Fibroblast of skin of right biceps (primary cell): ENCODE measurements at places on chromosomes 6 and 20.

DNA sequence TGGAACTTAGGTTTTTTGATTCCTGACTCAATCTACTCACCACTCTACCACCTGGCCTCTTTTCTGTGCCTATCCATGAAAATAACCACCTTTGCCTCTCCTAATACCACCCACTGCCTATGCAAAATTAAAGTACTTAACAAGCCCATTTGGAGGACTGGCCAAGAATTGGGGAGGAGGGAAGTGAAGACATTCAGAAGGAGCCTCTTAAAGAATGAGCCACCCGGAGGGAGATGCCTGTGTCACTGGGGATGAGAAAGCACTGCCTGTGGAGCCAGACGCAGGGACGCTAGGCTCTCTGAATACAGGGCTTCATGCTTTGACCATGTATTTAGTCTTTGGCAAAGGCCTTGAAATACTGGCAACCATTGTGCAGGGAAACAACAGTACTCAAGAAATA is 40.0 kb upstream of the MRPS10 start:
- DNase-seq = no peak

DNA sequence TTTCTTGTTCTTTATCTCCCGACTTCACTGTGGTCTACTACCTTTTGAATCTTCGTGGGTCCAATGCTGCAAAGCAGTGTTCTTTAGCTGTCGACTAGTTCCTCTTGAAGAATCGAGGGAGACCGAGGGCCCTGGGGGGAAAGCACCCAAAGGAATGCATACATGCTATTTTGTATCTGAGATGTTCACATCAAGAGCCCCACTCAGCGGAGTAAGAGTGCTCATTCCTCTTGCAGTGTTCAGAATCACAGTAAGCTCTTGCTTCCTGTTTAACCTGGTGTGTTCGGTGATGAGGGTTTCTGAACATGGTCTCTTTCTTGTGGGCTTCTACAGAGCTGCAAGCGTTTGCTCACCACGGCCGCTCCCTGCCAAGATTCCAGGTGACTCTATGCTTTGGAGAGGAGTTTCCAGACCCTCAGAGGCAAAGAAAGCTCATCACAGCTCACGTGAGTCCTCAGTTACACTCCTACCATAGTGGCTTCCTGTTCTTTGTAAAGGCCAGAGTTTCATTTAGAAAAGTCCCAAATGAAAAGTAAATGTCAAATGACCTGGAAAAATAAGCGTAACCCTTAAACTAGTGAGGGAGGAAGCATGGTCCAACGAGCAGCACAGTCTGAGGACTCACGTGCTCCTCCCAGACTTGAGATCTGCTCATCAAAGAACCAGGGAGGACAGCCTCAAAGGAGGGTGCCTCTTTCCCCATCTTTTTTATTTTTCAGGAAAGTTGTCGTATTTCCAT is 13.3 kb downstream of the IRF4 start:
- no peak for DNase-seq

DNA sequence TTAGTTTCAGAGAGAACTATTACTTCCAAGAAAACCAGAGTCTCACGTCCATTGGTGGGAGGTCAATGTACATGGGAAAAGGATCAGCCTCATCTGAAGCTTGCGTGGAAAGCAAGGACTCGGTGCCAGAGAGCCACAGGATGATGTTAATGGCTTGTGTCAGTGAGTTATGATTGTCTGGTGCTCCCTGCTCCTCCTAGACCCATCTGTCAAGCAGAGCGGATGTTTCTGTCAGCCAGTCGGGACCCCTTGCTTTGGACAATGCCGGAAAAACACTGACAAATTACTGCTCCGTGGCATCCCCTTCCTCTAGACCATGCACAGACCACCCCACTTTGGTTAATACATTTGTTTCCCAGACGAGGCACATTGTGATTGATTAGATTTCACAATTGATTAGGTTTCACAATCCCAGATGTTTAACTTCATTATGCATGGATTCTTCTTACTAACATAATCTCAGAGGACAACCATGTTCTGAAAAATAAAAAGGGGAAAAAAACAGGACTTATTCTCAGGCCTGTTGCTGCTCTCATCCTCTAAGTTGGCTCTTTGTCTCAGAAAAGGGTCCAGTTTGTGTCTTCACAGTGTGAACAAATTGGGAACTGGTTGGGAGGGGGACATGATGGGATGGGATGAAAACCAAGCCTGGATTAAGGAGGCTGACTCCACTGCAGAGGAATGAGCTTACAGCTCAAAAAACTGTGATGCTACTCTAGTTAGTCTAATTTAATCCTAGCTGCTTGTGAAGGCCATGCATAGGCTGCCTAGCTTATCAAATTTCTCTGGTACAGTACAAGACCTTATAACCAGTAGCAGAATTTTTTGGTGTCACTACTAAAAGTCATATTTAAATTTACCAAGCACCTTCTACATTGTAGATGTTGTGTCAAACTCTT is 51.9 kb downstream of the UNC5CL start:
- DNase-seq = no peak

DNA sequence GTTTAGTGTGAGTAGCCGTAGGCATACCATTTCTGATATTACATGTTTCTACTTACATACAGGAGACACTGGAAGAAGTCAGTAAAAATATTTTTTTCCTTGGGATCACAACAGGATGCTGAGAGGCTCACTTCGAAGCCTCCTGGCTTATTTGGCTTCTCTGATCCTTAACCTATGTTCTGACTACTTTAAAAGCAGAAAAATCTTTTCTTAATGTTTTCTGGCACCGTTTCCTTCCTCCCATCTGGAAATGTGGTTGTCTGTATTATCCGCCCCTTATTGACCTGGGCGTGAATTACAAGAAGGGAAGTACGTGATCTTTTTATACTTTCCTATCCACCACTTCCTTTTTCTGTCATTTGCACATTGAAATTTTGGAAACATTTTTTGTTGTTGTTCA is 379.6 kb downstream of the COL12A1 start:
- DNase-seq = no peak

- no peak for DNase-seq
These were observed 34.6 kb downstream of the CDH22 start for GRCh38 chr20:46273717-46274116.

- DNase-seq = no peak
These were observed 106.2 kb downstream of the DTD1 start for GRCh38 chr20:18694071-18694470.

DNA sequence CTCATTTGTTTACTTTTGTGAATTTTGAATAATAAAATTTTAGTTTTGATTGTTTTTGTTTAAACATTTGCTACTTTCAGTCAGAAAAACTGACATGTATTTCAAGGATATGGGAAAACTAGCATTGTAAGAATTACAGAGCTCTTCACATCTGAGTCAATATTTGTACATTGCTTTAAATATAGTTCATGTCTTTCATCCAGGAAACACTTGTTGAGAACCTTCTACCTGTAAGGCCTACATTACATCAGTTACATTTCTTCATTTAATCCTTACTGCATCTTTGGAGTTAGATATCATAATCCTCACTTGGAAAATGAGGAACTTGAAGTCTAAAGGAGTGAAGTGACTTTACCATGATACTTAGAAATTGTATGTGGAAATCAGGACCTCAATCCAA is 242.9 kb downstream of the KCNQ5 start:
- DNase-seq = no peak

- peak; percentile 72 for DNase-seq
These were observed at the start of gene SLC35B2 for GRCh38 chr6:44257025-44257752. Gene SLC35B2 (minus strand): TSS chr6:44257528. CDS start chr6:44257410, 118 bp downstream.

- peak; percentile 76 for DNase-seq
These were observed at the start of gene APCDD1L for GRCh38 chr20:58515233-58516212. Gene APCDD1L (minus strand): TSS chr20:58515399. CDS start chr20:58514707, 692 bp downstream.
